ENCODE measurements at places on chromosomes 3 and 15. TPM values are rescaled to one million over a fixed set of nuclear protein-coding genes. Genes with fewer than 3 reads are reported as not detected.

DNA sequence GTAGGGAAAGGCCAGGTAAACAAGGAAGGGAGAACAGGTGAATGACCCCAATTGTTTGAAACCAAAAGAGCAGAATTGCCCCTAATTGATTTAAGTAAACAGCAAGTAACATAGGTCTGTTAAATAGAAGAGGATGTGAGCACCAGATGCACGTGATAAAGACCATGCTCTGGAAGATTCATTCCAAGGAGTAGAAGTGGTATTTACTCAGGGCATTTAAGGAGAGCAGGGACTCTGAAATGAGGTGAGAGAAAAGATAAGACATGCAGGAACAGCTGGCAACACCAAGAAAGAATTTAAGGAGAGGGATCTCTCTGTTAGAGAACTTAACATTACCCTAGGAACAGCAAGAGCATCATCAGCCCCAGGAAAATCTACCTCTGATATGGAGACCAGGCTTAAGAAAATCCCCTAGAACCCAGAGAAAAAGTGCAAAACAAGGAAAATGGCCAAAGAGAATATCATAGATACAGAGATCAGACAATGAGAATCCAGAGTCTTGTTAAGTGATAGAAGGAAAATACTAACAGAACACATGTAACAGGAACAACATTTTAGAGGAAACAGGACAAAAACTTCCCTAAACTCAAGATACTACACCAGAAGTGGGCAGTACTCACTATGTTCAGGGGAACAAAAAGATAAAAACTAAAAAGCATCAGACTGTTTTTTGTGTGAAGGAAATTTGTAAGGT lies 6.4 kb downstream of the NUDT16 start:
- H3K27ac ChIP-seq = no peak overlapping the region
- DNase-seq = no peak

GRCh38 chr15:84761607-84762131 lies 13.3 kb downstream of the ZNF592 start:
- DNase-seq = no peak
- peaks cover 8% of the 10 kb centered on the region for H3K36me3 ChIP-seq
- H3K4me1 ChIP-seq = peaks cover 5% of the 10 kb centered on the region

SAXO2 gene
- 5.8 TPM for total RNA-seq

DNA sequence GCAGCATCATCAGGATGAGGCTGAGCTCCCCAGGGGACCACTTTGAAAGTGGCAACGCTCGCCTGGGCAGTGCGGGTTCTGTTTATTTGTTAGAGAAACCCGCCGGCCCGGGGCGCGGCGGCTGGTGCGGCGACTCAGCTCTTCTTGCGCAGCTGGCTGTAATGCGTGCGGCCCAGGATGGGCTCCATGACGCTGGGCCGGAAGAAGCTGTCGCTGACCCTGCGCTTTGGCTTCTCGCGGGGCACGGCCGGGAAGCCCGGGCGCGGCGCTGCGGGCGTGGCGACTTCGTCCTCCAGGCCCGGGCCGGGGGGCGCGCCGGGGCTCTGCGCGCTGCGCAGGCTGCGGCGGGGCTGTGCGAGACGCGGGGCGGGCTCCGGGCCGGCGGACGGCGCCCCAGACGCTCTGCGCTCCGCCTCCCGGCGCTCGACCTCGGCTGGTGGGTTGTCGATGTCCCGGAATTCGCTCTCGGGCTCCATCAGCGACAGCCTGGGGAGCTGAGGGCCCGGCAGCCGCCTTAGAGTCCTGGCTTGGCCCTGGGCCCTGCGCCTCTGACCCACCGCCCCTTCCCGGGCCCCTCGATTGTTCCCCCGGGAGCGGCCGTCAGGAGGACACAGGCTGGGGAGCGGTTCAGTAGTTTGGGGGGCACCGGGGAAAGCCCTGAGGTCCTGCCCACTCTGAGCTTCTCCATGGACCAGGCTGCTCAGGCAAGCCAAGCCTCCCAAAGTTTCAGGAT lies 10.3 kb upstream of the KIF7 start:
- H3K27ac ChIP-seq = no peak overlapping the region
- peaks cover 4% of the 10 kb centered on the region for H3K4me1 ChIP-seq

- no peaks in the 10 kb centered on the region for H3K27me3 ChIP-seq
- peak overlapping the region; percentile 46 for H3K4me3 ChIP-seq
- no peak for DNase-seq
- H3K27ac ChIP-seq = peak overlapping the region; percentile 69
- peaks cover 5% of the 10 kb centered on the region for H3K36me3 ChIP-seq
These were observed 136.5 kb downstream of the ZNF609 start for GRCh38 chr15:64596701-64597476.

STT3B gene
- total RNA-seq = 180 TPM

C3orf80 gene
- total RNA-seq = 2.8 TPM

All from type B pancreatic cell (in vitro differentiated cells).